Right hindlimb (tissue), 1 donor: ENCODE measurements at places on chromosomes 12 and 14.

- no peak for DNase-seq
Measured at GRCh38 chr12:91384366-91384765, 201.7 kb upstream of the DCN start.

GRCh38 chr12:19620222-19620621 is 180.9 kb downstream of the AEBP2 start:
- no peak for DNase-seq

- no peak for DNase-seq
Measured at GRCh38 chr12:67752226-67752732, 103.7 kb downstream of the DYRK2 start.

DNA sequence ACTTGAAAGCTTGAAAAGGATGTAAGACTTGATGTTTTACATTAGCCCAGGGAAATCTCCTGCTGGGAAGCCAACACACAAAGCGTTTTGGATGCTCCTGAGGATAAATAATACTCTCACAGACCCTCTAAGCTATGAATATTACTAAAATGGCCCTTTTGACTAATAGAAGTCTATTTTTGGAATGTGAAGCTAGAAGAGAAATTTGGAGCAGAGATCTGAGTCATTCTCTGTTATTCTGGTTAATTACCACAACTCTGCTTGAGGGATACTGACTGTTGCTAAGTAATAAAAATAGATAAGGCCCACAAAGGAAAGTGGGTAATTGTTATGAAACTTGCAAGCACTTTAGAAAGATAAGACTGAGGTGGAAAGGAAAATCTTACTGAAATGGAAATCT is 346.2 kb upstream of the STXBP6 start:
- no peak for DNase-seq

DNA sequence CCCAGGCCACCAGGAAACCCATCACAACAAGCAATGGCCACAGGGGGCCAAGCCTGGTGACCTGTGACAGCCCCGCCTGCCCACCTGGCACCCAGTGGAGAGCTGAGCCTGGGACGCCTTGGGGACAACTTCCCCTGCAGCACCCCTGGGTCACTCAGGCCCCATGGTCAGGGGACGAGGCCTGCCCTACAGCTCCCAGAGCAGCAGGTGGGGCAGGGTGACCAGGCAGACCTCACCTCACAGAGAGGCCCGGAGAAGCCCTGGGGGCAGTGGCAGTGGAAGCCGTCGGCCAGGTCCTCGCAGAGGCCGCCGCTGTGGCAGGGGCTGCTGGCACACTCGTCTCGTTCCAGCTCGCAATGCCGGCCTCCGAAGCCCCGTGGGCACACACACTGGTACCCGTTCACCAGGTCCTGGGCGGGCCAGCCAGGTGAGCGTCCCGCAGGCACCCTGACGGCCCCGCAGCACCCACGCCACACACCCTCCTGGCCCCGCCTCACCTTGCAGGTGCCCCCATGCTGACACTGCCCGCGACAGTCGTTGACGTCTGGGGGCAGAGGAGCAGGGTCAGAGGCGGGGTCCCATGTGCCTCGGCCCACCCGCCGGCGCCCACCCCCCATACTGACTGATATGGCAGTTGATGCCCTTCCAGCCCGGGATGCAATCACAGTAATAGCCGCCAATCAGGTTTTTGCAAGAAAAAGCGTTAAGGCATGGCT is 18.1 kb downstream of the JAG2 start:
- peak; percentile 12 for DNase-seq

DNA sequence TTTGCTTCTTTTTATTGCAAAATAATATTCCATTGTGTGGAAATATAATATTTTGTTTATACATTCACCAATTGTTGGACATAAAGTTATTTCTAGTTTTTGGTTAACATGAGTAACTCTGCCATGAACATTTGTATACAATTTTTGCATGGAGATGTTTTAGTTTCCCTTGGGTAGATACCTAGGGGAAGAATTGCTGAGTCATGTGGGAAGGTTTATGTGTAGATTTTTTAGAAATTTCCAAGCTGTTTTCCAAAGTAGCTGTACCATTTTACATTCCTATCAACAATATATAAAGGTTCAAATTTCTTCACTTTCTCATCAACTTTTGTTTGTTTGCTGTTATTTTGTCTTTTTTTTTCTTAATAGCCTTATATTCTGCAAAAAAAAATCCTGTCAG is 664.7 kb upstream of the FBXO33 start:
- DNase-seq = no peak

DNA sequence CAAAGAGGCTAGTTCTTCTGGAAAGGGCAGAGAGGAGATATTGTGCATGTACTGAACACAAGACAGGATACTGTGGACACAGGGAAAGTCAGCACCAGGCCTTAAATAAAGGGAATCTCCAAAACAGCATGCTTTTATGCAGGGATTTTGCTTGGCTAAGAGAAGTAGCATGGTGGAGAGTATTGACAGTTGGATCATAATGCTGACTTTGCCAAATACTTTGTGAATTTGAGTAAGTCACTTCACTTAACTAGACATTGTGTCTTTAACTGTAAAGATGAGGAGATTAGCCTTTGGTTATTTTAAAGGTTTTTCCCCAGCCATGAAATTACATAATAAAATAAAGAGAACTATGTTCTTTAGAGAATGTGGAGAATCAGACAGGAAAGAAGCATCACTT is 24.5 kb downstream of the GALNT8 start:
- DNase-seq = no peak

- peak; percentile 62 for DNase-seq
Measured at GRCh38 chr14:91883753-91884152, 16.4 kb upstream of the TC2N start.

DNA sequence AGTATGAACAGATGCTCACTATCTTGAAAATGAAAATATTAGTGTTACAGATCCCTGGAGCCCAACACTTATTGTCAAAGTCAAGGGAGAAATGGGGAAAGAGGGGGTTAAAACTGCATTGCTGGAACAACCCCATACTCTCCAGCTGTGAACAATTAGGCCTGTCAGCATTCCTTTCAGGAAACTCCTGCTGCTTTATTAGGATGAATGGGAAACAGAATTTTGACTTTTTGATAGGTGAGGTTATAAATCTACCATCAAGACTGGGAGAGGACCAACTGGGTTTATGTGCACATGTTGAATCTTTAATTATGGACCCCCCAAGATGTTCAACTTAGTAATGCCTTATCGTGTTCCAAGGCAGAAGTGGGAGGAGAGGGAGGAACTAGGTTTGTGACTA is 85.0 kb downstream of the TMTC1 start:
- no peak for DNase-seq
